Left ventricle myocardium inferior (tissue), 1 donor: ENCODE measurements at places on chromosomes 12 and 14. TPM values are rescaled to one million over a fixed set of nuclear protein-coding genes. Genes with fewer than 3 reads are reported as not detected.

Gene ARHGAP9
- total RNA-seq: 4.2 TPM

Gene METTL17
- total RNA-seq: 37.3 TPM

Gene CACNA2D4
- total RNA-seq: 1.2 TPM

Gene MYO1A
- not detected for total RNA-seq

Gene SIRT4
- 6.5 TPM for total RNA-seq

Gene TAS2R7
- total RNA-seq: not detected

Gene CLEC2A
- not detected for total RNA-seq

Gene RNASE1
- 294 TPM for total RNA-seq

Gene RPS6KL1
- total RNA-seq: 20.5 TPM

Gene LMNTD1
- not detected for total RNA-seq

Gene FOXG1
- total RNA-seq: not detected

Gene IL26
- total RNA-seq: not detected

Gene DLK1
- 2.8 TPM for total RNA-seq

Gene LAG3
- not detected for total RNA-seq
